Stimulated activated CD4-positive, alpha-beta T cell treated with anti-CD3 and anti-CD28 coated beads, Interleukin-2, amount 100 ng/mL, for 4 hours (primary cell): ENCODE measurements at places on chromosomes 5 and 9.

DNA sequence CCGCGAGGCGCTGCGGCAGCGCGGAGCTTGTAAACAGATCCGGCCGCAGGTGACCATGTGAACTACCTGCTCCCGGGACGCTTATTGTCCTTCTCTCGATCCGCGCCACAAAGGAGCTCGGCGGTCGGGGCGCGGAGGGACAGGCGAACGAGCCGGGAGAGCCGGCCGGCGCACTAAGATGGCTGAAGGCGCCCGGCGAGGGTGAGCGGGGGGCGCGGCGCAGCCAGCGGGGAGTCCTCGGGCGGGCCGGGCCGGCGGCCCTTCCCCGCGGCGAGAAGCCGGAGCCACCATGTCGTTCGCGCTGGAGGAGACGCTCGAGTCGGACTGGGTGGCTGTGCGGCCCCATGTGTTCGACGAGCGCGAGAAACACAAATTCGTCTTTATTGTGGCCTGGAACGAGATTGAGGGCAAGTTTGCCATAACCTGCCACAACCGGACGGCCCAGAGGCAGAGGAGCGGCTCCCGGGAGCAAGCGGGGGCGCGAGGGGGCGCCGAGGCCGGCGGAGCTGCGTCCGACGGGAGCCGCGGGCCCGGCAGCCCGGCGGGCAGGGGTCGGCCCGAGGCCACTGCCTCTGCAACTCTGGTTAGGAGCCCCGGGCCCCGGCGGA is 535 bp downstream of the JMY start:
- DNase-seq = peak; percentile 1

DNA sequence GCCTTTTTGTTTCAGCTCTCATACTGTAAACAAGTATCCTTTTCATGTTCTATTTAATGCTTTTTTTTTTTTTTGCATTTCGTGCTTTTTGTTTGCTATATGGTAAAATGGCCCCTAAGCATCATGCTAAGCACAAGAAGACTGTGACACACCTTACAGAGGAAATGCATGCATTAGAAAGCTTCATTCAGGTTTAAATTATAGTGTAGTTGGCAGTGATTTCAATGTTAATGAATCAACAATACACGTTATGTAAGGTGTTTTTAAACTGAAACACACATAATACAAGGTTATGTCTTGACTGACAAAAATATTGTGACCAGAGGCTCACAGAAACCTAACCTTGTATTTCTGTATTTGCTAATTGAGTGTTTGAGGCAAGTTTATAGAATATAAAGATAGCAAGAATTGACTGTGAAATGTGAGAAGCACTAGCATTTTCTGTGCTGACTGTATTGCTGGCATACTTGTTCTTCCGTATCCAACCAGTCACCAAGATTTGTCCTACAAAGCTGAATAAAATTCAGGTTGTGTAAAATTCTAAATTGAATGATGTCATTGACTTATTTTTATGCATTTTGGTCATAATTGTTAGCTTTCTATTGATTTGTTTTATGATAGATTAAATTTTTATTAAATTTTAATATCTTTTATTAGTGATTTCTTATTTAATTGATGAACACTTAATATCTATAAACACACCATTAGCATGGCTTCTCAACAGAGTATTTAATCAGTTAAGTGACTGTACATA is 4.1 kb downstream of the CFAP95 start:
- no peak for DNase-seq

DNA sequence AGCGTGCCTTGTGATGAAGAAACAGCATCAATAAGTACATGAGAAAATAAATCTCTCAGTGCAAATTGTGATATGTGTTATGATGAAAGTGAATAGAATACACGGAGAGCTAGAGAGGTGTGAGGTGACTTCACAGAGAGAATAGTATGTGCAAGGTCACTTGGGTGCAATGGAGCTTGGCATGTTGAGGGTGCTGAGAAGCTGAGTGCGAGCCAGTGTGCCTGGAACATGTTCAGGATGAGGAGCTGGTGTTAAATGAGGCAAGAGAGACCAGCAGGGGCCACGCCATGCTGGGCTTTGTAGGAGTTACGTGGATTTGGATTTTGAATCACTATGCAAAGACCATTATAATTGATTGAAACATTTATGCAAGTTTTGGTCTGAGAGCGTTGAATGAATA is 12.8 kb upstream of the RPS23 start:
- no peak for DNase-seq

GRCh38 chr5:141605523-141606277 is 13.1 kb downstream of the DIAPH1 start:
- DNase-seq = peak; percentile 59

DNA sequence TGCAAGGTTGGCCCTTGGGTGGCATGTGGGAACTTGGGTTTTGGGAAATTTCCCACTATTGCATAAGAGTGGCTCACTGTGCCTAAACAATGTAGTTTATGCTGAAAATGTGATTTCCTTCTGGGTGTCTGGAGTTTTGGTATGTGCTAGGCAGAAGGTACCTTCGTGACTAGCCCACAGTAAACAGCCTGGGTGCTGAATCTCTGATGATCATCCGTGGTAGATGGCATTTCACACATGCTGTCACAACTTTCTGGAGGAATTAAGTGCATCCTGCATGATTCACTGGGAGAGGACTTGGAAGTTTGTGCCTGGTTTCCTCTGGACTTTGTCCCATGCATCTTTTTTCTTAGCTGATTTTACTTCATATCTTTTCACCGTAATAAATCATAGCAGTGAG is 64.5 kb downstream of the LNPEP start:
- no peak for DNase-seq

DNA sequence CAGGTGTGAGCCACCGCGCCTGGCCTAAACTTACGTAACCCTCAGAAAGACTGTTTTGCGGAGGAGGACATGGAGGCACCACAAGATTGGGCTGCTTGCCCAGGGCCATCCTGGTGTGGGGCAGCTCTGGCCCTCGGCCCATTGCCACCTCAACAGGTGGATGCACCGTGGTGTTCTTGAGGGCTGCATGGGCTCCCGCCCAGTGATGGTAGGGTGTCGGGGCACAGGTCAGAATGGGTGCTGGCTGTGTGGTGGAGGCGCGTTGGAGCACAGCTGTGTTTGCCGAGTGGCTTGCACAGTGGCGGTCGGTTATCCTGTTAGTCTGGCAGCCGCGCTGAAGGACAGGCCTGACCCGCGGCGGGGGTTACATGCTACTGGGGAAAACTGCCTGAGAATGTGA is 196.9 kb downstream of the CACNA1B start:
- no peak for DNase-seq
